ENCODE measurements at places on chromosomes 7 and 10.

DNA sequence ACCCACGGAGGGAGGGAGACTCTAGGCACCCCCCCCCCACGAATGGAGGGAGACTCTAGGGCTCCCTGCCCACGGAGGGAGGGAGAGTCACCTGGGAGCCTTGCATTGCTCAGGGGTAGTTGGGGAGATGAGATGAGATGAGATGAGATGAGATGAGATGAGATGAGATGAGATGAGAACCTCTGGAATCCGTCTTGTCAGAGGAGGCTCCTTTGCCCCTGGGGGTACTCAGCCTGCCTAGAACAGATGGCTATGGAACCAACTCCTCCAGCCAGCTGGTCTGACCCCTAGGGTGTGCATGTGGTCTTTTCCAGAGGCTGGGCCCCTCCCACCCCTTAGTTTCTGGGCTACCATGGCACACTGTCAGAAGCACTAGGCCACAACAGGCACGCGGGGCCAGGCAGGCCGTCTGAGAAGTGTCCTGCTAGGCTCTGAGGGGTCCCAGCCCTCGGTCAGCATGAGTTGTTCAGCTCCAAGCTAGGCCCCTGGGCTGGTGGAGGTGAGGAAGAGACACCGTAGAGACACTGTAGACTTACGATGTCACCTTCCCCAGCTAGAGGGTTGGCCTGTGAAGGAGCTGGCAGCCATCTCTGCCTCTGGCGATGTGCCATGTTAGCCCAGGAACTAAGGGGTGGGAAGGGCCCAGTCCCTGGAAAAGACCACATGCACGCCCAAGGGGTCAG, 8.8 kb downstream of the TSPAN15 start:
- DNase-seq, result no peak

DNA sequence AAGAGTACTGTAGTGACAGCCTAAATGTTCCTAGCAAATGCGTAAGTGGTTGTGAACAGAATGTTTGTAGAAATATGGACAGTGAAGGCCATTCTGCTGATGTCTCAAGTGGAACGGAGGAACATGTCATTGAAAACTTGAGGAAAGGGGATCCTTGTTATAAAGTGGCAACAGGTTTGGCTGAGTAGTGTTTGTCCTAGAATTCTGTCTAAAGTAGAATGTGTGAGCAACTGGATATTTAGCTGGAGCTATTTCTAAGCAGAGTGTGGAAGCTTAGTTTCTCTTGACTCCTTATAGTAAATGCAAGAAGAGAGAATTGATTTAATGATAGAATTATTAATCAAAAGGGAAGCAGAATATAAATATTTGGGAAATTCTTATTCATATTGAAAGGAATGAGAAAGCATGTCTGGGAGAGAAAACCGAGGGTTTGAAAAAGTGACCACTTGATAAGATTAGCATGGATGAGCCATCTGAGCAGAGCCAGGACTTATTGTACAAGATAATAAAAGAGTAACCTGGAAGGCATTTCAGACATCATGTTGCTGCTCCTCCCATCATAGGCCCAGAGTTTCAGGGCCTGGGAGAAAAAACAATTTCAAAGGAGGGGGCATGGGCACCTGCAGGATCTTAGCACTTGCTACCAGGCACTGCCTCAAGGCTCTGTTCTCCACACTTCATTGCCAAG, 276.1 kb downstream of the BMPER start:
- no peak for DNase-seq

DNA sequence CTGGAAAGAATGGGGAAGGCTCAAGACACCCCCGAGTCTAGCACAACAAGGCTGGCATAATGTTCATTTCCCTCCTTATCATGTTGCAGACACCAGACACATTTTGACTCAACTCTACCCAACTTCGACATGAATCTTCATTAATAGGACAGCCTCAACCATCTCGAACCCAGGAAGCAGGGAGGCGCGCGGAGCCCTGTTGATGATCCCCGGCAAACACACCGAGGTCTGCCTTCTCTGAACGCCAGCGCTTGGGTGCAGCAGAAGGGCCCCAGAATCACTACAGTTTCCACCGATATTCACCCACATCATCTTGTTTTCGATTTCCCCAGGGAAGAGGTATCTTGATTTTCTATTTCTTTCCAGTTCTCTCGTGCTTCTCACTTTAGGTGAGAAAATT, 563.6 kb downstream of the TCERG1L start:
- no peak for DNase-seq

- no peak for DNase-seq
Measured at GRCh38 chr7:33872870-33873269, 32.5 kb upstream of the BMPER start.

DNA sequence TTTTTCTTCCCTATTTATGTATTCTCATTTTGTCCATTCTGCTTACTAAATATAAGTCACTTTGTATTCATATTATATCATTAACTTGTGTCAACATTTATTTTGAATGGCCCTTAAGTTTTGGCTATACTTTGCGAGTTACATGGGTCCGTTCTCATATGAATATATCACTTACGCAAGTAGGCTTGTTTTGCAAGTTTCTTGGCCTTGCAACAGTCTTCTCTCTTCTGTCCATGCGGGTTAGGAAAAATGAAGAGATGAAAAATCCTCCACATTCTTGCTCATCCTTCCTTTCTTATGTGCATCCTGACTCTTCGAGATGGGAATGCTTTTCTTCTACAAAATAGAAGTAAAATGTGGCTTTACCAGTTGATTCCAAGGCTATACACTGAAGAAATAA, 82.8 kb downstream of the GPR158 start:
- DNase-seq, result no peak

DNA sequence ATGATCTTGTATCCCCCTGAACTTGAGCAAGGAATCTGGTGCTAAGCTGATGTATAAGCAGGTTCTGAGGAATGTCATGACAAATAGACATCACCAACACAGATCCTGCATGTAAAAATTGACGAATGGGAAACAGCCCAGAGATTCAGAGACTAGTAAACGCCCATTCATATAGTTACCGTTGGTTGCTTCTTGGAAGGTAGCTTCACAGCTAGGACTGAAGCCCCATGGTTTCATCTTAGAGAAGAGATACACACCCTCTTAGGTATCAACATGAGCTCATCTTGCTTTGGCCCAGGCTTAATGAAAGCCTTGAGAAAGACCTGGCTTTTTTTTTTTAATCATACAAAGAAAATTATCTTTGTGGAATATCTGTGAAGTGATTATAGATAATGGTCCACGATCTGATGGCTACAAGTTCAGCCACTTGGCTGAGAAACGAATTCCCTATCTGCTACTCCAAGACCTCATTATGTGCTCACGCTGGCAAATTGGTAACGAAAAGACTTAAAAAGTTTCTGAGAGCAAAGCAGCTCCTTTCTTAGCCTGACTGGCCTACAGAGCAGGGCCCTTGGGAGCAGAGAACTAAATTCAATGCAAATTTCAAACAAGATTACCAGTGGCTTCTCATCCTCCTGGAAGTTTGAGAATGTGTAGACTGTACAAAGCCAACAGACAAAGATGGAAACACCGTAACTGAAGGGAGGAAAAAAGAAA, 181.1 kb downstream of the NRP1 start:
- DNase-seq, result no peak

DNA sequence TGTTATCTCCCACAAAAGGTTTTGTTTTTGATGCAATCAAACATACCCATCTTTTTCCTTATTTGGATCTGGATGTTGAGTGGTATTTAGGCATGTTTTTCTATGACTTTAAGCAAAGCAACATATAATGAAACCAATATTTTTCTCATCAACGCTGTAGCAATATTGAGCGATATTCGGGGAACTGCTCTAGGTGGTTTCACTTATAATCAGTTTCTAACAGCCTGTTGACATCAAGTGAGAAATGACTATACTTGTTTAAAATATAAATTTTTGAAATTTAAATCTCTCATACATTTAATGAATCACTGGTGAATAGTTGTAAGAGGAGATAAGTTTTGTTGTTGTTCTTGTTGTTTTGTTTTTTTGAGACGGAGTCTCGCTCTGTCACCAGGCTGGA, 52.8 kb upstream of the CCAR1 start:
- no peak for DNase-seq

- no peak for DNase-seq
Measured at GRCh38 chr10:63164166-63164623, 31.1 kb downstream of the NRBF2 start.

- DNase-seq, result no peak
Measured at GRCh38 chr10:107098326-107098725, 66.2 kb downstream of the SORCS1 start.

- no peak for DNase-seq
Measured at GRCh38 chr7:94933256-94933990, 26.0 kb downstream of the PPP1R9A start.

DNA sequence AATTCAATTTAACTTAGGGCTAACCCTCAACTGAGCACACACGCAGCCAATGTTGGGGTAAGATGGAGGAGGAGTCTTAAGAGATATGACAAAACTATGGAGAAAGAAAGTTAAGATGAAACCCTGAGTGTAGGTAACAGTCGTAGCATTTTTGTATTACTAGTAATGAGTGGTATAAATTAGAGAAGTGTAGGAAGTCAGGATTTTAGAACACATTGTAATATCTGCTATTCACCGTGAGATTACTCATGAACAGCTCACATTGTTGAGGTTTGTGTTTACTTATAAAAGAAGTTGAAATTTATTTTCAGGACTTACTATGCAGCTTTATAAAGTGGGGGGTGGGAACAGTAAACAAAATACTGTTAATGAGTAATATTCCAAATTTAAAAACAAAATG, 107.2 kb downstream of the ARHGAP21 start:
- DNase-seq, result no peak

DNA sequence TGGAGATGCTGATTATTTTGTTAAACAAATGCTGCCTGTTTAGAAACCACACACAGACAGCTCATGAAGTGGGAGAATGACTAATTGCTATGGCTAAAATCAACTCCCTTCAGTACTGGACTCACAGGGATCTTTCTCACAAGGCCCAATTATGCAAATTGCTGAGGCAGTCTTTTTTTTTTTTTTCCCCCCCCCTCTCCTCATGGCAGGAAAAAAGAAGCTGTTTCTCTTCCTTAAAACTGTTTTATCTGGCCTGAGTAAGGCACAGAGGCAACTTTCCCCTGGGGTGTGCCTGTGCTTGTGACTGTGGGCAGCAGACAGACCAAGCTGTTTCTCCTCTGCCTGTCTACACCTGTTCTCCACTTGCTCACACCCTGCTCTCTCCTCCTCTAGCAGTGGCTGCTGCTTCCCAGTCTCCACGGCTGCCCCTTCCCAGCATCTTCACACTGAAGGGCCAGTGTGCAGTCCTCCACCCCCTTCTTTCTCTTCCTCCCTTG, 65.4 kb upstream of the STEAP1B start:
- DNase-seq, result no peak

DNA sequence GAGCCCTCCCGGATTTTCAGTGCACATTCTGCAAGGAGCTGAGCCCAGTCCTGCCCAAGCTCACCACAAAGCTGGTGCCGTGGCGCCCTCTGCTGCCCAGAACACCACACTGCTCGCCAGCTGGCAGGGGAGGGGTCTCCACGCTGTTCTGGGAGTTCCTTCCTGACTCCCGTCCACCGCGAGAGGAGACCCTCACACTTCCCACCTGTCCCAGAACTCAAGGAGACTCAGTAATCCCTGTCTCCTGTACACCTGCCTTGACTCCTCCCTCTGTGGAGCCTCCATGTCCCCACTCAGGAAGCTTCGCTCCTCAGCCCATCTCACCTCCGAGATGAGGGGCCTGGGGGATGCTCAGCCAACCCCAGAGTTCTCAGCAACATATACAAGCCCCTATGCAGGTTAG, 11.3 kb downstream of the C10orf105 start:
- DNase-seq, result peak; percentile 61

DNA sequence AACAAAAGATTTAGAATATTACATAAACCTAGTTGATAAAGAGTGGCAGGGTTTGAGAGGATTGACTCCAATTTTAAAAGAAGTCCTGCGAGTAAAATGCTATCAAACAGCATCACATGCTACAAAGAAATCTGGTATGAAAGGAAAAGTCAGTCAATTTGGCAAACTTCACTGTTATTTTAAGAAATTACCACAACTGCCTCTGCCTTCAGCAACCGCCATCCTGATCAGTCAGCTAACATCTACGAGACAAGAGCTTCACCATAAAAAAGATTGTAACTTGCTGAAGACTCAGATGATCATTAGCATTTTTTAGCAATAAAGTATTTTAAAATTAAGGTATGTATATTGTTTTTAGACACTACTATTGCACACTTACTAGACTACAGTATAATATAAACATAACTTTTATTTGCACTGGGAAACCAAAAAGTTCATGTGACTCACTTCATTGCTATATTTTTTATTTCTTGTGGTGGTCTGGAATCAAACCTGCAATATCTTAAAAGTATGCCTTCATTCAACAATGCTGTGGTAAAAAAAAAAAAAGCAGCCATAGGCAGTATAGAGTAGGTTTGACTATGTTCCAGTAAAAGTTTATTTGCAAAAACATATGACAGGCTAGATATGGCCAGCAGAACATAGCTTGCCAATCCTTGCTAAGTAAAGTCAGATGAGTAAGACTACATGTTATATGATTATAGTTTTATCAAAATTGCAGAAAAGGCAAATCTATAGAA, 74.4 kb downstream of the GLCCI1 start:
- no peak for DNase-seq

GRCh38 chr7:130009848-130010688, 41.1 kb downstream of the ZC3HC1 start:
- DNase-seq, result no peak

- no peak for DNase-seq
Measured at GRCh38 chr10:13984647-13985155, 346.0 kb downstream of the FRMD4A start.

DNA sequence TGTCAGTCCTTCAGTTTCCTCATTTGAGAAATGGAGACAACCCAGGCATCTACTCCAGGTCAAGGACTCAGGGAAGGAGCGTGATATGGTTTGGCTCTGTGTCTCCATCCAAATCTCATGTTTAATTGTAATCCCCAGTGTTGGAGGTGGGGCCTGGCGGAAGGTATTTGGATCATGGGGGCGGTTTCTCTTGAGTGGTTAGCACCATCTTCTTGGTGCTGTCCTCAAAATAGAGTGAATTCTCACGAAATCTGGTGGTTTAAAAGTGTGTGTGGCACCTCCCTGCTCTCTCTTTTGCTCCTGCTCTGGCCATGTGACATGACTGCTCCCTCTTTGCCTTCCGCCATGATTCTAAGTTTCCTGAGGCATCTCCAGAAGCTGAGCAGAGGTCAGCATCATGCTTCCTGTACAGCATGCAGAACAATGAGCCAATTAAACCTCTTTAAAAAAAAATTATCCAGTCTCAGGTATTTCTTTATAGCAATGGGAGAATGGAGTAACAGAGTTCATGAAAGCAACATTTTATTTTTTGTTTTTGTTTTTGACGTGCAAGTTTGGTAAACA, 30.0 kb downstream of the ARHGAP22 start:
- no peak for DNase-seq

DNA sequence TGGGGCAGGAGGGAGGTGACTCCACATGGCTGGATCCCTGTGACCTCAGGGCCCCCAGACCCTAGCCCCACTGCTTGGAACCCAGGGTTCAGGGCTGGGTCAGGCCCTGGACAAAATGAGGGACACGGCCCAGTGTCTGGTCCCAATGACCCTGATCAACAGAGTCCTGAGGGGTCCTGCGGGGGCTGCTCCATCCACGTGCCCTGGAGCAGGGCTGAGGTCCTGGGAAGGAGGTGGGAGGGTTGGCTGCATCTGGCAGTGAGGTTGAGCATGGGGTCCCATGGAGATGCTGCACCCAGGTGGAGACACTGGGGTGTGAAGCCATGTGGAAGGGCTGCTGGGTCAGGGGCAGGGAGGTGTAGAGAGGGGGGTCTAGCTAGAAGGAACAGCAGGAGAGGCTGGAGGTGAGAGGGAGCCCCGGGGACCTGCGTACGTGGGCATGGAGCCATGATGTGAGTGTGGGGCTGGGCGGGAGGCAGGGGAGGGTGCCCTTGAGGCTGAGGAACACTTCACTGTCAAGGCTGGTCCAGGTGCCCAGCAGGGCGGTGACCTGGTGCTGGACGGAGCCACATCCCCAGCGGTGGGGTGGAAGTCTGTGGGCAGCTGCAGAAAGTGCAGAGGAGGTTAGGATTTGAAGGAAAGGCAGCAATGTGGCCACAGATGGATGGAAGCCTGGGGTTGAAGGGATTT, 604 bp downstream of the SCART1 start:
- DNase-seq, result no peak
